ENCODE measurements at places on chromosomes 13 and 19.

- no peak for DNase-seq
Observed at GRCh38 chr19:35281303-35281702, 1.0 kb upstream of the HAMP start.

DNA sequence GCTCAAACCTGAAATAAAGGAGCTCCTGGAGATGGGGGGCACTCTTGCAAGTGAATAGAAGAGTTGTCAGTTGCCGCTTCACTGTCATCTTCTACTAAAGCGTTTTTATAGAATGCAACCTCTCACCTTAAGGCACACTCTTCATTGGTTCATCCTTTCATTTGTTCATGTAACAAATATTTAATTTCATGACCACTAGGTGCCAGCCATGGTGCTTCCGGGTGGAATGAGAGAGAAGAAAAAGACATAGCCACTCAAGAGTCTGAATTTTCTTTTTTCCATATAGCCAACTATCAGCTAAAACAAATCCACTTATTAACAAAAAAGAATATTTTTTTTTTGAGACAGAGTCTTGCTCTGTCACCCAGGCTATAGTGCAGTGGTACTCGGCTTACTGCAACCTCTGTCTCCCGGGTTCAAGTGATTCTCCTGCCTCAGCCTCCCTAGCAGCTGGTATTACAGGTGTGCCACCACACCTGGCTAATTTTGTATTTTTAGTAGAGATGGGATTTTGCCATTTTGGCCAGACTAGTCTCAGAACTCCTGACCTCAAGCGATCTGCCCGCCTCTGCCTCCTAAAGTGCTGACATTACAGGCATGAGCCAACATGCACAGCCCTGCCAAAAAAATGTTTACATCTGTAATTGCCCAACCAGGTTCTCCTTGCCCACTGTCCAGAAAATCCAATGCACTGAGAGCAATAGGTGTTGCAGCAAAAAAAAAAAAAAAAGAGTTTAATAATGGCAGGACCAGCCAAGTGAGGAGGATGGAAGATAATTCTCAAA, 22.1 kb upstream of the SACS start:
- DNase-seq, result no peak

- no peak for DNase-seq
Observed at GRCh38 chr19:15456871-15457700, 7.3 kb downstream of the RASAL3 start.

- DNase-seq, result no peak
Observed at GRCh38 chr13:63578796-63579195, 2163.1 kb upstream of the PCDH20 start.

DNA sequence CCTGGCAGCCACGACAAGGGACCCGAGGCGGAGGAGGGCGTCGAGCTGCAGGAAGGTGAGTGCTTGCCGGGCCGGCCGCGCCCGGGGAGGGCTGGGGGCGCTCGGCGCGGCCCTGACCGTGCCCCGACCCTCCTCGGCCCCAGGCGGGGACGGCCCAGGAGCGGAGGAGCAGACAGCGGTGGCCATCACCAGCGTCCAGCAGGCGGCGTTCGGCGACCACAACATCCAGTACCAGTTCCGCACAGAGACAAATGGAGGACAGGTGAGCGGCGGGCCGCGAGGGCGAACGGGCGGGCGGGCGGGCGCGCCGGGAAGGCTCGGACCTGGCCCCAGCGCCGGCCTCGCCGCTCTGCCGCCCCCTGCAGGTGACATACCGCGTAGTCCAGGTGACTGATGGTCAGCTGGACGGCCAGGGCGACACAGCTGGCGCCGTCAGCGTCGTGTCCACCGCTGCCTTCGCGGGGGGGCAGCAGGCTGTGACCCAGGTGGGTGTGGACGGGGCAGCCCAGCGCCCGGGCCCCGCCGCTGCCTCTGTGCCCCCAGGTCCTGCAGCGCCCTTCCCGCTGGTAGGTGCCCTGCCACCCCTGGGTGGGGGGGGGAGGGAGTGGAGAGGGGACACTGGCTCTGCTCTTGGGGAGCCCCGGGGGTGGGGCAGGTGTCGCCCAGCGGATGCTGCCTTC, 816 bp downstream of the USF2 start:
- DNase-seq, result peak; percentile 45

- DNase-seq, result no peak
Observed at GRCh38 chr13:26895081-26895807, 134.7 kb upstream of the GPR12 start.

DNA sequence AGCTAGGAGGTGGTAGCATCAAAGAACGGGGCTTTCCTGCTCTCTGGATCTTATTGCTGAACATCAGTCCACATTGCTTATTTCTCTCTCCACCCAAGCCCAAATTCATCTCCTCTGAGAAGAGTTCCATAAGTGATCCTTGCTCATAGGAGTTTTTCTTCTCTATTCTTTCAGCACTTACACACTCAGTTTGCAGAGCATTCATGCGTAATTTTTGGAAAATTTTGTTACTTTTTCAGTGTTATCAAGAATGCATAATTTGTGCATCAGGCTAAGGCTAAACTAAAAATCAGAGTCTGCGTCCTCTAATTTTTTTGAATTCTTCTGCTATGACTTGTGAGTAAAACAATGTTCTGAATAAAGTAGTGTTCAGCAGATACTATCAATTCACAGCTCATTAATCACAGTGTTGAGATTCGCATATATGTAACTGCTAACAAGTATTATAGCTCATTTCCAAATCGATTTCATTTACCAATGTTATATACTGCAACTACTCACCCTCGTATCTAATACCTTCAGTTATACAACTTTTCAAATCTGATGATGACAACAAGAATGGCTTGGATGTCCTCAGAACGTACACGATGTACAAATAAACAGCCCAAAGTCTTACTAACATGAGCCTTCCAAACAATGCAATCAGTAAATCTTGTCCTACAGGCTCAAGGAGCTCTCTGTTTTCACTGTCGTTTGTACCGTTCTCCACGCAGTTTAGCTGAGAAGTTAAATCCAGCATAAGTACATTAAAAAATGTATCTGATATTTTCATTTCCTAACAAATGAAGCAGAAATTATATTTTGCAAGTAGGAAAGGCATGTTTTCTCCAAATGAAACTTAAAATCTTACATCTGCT, 36.4 kb upstream of the STARD13 start:
- DNase-seq, result no peak

DNA sequence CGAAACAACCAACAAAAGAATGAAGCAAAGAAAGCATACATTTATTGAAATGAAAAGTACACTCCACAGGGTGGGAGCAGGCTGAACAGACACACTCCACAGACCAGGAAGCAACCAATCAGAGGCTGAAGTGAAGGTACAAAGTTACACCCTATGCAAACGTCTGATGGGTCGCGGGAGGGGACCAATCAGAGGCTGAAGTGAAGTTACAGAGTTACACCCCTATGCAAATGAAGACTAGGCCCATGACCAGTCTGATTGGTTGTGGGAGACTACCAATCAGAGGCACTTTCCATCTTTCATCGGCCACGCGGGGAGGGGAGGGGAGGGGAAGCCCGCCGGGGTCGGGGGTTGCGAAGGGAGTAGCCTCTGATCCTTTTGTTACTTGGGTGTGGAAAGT, 12.4 kb upstream of the FBL start:
- DNase-seq, result no peak

DNA sequence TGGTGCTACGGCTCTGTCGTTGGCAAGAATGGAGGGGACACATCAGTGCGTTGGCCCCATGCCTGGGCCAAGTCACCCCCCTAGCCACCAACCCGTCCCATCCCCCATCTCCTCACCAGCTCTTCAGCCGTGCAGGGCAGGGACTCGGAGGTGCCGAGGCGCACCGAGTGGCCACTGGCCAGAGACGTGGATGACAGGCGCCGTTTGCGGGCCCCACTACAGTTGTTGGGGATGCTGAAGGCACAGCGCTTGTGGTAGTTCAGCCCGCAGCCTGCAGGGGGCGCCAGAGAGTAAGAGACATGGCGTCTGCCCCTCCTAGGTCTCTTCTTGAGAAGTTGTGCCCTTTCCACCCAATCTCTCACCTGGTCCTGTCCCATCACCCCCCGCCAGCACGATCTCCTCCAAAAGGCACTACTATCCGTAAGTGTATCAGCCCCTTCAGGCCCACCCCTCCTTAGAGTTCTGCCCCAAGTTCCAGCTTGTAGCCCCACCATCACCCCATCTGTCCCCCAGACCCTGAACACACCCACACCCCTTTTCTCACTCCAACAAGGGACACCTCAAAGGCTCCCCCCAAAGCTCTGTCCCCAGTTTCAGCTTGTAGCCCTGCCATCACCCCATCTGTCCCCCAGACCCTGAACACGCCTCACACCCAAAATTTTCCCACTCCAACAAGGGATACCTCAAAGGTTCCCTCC, 12.4 kb downstream of the PRKD2 start:
- no peak for DNase-seq

DNA sequence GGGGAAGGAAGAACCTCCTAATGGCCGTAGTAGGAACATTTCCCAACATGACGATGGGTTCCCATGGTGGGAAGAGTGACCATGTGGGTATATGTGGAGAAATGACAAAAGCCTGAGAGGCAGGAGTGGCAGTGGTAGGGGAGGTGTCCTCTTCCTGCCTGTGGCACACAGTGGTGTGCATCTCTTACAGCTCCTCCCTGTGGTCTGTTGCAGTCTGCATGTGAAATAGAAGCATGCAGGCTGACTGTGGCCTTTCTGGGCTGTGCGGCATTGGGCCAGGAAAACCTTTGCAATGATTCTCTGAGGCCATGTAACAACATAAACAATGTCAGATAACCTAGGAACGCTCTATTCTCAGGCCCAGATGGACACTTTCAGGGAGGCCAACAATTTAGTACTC, 84.0 kb downstream of the LACC1 start:
- DNase-seq, result no peak

- DNase-seq, result no peak
Observed at GRCh38 chr19:29872224-29872731, 60.5 kb downstream of the CCNE1 start.

GRCh38 chr19:5825178-5825577, 14.3 kb downstream of the FUT6 start:
- no peak for DNase-seq

DNA sequence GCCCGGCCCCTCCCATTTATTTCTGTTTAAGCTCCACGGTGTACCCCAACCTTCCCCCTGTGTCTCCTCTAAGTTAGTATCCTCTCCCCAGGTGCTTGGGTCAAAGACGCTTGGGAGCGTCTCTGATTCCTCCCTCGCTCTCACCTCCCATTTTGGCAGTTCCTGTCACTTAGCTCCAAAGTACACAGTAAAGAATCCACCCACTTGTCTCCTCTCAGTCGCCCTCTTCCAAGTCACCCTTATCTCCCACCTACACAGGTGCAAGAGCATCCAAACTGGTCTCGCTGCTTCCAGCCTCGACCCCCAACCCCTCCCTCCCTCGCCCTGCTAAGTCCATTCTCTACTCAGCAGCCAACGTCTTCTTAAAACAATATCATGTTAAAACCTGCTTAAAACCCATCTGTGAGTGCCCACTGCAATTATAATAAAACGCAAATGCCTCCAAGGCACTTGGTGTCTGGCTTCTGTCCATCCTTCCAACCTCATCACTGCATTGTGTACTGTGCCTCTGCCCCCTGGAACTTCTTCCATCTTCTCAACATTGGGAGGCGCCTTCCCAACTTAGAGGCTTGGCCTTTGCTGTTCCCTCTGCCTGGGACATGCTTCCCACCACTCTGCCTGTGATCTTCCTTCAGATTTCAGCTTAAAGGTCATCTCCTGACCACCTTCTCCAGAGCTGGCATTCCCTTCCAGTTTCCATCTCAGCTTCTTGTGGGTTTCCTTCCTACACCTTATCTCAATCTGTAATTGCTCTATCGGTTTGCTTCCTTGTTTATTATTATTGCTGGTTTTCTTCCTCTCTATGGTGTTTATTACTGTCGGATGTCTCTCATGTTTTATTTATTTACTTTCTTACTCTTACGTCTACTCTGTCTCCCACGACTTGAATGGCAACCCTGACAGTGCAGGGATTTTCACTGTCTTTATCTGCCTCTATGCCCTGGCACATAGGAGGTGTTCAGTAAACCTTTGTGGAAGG, 9.5 kb upstream of the KLK14 start:
- DNase-seq, result no peak
